Right ventricle myocardium superior (tissue), 1 donor: ENCODE measurements at places on chromosomes 7 and 10. TPM values are rescaled to one million over a fixed set of nuclear protein-coding genes. Genes with fewer than 3 reads are reported as not detected.

GRCh38 chr7:4195660-4196059 is 486.4 kb upstream of the FOXK1 start:
- DNase-seq: peak; percentile 30

GRCh38 chr10:124340033-124340760 is 78.5 kb downstream of the OAT start:
- DNase-seq: no peak

GRCh38 chr7:7799138-7799537 is 80.7 kb upstream of the RPA3 start:
- DNase-seq: no peak

- DNase-seq: no peak
Measured at GRCh38 chr10:118455181-118455695, 113.1 kb upstream of the FAM204A start.

DNA sequence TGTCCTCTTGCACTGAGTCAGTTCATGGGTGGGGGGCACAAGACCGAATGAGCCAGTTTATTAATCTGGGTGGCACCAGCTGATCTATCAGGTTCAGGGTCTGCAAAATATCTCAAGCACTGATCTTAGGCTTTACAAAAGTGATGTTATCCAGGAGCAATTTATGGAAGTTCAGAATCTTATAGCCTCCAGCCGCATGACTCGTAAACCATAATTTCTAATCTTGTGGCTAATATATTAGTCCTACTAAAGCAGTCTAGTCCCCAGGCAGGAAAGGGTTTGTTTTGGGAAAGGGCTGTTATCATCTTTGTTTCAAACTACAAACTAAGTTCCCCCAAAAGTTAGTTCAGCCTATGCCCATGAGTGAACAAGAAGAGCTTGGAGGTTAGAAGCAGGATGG is 33.9 kb downstream of the AKR1C8 start:
- DNase-seq: no peak

- no peak for DNase-seq
Measured at GRCh38 chr10:34495938-34496337, 319.2 kb downstream of the PARD3 start.

AKR1B1 gene
- 208 TPM for total RNA-seq

FAM180A gene
- total RNA-seq: 5.9 TPM

CYP3A4 gene
- total RNA-seq: 0.70 TPM
